ENCODE measurements at places on chromosomes 11 and 22.
A peak's percentile ranks its signal among the peaks of the same experiment; 100 is the strongest.

- peak; percentile 23 for DNase-seq
Measured at GRCh38 chr22:44024288-44024921, at the start of gene PARVB. PARVB (plus strand) TSS chr22:44024302; CDS start chr22:44024340, 38 bp downstream.

DNA sequence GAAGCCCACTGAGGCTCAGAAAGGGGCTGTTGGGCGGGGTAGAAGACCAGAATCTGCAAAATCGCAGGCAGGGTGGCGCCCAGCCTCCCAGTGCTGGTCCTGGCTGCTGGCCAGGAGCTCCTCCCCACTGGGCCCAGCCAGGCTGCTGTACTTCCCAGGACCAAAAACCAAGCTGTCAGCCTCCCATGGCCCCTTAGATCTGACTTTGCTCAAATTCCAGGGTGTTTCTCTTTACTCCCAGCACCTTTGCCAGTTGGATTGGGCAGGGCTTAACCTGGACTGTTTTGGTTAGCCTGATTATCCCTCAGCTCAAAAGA is 44.2 kb upstream of the WEE1 start:
- no peak for DNase-seq

DNA sequence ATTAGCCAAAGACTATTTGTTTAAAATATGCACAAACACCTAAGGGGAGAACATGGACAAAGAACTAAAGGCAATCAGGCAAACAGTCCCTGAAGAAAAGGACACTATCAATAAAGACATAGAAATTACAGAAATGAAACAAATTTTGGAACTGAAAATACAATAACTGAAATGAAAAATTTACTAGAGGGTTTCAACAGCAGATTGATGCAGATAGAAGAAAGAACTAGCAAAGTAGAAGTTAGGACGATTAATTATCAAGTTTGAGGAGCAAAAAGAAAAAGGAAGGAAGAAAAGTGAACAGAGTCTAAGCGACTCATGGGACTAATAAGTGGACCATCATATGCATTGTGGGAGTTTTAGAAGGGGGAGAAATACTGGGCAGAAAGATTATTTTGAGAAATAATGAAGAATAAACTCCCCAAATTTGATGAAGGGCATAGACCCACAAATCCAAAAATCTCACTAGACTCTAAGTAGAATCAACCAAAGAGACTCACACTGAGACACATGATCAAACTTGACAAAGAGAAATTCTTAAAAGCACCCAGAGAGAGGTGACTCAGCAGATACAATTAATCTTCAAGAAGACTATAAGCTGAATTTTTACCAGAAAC is 62.9 kb downstream of the JAM3 start:
- DNase-seq, result no peak

DNA sequence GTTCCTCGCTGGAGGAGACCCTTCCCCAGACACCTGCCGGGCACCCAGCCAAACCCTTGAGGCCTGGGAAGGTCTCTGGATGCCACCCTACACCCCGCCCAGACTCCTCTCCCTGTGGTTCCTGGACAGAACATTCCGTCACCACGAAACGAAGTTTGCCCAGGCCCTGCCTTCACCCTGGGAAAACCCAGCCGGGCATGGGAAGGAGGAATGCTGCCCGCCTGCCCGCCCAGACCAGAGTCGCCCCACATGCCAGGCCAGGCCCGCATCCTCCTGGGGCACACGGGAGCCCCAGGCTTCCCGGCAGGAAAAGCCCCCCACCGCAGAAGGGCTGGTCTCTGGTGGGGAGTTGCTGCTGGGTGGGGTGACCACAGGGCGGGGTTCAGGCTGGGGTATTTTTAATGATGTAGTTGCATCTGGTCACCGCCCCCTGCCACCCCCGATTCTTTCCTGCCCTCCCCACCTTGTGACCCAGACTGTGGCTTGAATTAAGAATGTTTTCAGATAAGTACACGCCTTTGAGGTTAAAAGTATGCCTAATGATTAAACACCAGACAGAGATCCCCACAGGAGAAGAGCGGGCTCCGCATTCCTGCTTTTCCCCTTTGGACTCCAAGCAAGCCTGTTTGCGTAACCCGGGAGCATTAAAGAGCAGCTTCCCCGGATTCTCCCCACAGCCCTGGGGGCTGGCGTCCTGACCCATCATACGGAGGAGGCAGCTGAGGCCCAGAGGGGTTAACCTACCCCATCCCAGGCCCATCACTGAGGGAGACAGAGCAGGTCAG is 44.6 kb upstream of the PPARA start:
- no peak for DNase-seq

GRCh38 chr11:6431861-6432260 is 8.9 kb downstream of the HPX start:
- no peak for DNase-seq

DNA sequence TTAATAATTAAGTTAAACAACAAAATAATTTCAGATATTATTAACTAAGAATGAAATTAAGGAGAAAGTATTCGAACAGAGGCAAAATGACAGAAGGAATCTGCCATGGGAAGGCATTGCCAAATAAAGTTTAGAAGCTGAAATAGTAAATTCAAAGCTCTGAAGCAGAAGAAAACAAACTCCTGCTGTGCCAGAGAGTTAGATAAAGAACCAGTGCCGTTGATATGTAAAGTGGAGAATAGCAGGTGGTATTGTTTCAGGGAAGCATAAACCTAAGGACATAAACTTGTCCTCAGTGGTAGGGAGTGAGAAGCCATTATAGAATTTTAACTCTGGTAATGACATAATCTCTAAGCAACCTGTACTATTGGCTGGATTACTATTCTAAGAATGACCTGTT is 2.7 kb upstream of the HBG2 start:
- DNase-seq, result no peak

- no peak for DNase-seq
Measured at GRCh38 chr11:132052904-132053303, 682.5 kb downstream of the NTM start.

- no peak for DNase-seq
Measured at GRCh38 chr11:12239396-12239795, 129.0 kb downstream of the MICAL2 start.

DNA sequence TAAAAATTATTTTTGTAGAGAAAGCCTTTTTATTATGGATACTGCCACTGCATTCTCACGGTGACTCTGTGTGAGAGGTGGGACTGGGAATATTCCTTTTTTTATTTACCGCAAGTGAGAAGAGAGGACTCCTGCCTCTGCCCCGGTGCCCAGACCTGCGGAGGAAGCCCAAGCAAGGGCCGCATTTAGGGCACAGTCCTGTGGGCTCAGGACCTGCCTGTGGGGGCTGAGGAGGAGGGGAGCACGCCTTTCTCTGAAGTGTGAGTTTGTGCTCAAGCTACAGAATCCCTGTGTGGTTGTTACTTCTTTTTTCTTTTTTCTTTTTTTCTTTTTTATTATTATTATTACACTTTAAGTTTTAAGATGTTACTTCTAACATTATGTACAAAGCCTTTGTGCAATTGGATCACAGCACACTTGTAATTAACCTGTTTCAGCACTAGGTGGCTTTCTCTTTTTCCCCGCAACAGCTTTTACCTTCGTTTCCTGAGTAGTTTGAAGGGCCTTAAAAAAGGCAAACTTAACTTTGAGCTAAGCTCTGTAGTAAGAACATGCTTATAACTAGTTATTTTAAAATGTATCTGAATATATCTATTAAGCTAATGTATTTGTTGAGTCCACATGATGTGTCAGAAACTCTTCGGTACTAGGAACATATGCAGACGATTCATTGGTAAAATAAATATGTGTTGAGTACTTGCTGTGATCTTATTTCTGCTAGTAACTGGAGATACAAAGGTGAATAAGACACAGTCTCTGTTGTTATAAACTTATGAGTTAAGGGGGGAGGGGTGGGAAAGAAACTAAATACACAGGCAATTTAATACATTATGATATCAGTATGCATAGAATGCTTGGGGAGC is 18.3 kb downstream of the AMOTL1 start:
- DNase-seq, result no peak

GRCh38 chr22:36628571-36629065 is 74.9 kb downstream of the CACNG2 start:
- DNase-seq, result no peak

DNA sequence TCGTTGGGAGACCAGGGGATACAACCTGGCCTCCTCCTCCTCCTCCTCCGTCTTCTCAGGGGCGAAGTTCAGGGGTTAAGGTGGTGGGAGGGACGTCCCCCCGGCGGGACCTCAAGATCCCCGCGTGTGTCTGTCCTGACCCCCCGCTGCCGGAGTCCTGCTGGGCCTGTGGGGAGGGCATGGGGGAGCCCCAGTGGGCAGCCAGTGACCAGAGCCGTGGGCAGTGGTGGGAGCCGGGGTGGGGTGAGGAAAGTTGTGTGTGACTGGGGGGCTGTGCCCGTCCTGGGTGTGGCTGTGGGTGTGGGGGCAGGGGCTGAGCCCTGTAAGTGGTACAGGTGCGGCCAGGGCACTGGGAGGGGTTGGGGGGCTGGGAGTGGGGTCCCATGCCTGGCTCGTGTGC is 10.1 kb downstream of the TSPAN4 start:
- no peak for DNase-seq

DNA sequence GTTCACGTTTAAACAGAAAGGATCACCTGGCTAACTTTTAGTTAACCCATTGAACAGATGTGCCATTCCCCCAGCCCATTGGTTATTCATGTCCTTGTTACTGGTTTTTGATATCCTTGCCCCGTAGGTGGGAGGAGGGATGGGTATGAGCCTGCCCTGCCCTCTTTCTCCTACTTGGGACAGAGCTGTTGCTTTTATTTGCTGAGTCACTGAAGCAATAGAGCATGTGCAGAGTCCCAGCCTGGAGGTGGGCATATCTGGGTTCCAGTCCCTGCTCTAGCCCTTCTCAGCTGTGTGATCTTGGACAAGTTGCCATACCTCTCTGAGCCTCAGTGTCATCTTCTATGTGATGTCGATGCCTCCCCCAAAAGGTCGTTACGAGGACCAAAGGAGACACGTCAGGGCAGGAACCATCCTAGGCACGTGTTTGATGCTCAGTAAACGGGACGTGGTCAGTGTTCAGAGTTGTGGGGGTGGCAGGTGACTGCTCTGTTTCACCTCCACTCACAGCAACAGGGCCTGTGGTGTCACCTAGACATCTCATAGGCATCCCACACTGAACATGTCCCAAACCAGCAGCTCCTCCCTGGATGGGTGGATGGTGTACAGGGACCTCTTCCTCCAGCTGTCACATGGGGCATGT is 61.0 kb downstream of the BMAL1 start:
- peak; percentile 20 for DNase-seq

- DNase-seq, result no peak
Measured at GRCh38 chr11:19714387-19715363, 2.0 kb downstream of the NAV2 start.

DNA sequence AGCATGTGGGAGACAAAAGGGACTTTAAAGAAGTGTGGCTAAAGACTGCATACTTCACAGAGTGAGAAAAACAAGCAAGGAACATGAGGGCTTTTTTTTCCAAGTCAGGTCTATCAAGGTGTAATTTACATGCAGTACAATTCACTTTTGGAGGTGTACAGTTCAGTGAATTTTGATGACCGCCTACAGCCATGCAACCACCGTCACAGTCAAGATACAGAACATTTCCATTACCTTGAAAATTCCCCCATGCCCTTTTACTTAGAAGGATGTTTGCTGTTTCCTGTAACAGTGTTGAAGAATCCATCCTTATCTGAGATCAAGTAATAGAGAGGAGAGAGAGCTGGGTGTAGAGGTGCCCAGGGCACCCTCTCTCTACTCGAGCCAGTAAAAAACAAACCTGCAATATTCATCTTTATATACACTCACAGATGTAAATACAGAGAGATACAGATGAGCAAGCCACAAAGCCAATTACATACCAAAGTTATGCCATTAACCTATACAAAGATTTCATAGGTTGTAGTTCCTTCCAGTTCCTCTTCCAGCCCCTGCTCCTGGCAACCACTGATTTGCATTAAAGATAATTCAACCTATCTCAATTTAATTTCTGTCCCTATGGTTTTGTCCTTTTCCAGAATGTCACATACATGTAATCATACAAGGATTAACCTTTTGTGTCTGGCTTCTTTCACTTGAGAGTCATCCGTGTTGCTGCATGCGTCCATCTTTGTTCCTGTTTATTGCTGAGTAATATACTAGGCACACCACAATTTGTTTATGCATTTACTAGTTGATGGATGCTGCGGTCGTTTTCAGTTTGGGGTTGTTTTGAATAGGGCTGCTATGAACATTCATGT is 35.0 kb upstream of the RASD2 start:
- no peak for DNase-seq

DNA sequence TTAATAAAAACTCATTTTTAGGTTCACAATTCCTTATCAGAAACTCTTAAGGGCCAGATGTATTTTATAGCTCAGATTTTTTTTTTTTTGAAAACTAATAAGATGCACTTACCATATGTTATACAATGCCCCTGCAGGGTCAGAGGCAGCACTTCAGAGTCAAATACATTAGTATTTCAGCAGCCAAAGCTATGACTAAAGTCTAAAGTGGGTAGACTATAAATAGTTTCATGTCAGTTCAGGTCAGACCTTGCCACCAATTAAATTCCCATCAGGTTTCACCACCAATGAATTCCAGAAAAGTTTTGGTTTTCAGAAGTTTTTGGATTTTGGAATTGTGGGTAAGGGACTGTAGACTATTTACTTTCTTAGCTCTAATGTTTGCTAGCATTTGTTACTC is 75.9 kb downstream of the FAM83F start:
- no peak for DNase-seq

DNA sequence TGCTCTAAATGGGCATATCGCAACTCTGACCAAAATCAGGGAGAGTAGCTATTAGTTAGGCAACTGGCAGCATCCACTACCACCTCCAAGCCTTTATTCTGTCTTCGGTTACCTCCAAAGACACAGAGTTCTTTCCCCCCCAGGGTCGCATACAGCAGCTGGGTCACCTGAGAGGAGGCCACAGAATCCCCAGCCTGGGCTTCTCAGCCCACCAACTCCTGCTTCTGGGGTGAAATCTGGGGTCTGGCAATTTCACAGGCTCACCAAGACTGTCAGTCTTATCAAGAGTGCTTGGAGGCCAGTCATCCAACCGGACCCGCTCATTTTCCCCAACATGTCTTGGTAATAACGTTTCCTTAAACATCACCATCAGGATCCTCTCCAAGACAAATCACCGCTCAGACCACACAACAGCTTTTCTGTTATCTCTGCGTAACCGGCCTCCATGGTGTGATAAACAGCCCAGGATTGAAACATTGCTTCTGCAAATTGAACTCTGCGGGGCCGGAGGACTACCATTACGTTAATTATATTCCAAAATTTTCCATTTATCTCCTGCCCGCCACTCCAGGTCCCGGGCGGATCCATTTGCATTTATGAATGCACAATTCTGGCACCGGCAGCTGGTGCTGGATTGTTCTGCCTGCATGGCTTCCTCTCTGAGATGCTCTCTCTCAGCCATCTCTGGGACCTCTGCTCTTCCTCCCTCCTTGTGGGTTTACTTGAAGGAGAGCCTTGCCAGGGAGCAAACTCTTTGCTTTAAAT is 35.6 kb downstream of the RTL6 start:
- no peak for DNase-seq

DNA sequence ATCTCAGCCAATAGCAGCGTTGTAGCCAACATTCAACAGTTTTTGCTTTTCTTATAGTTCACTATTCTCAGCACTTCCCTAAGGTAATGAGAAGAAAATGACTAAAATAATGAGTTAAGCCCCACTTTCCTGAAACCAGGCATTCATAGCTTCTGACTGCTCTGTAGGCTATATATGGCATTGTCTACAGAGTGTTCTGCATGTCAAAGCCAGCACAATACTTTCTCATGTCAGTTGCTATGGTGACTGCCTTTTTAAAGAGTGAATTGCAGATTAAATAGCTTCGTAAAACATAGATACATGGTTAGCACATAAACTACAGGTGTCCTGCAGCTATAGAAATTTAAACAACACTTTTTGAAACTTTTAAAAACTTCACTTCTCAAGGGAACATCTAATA is 1256.1 kb upstream of the CNTN5 start:
- no peak for DNase-seq

Data from T-helper 2 cell treated with Interferon-gamma antibody and Interleukin-4, amounts not matched to agents 5 μg/mL and 100 μg/mL, for 36 hours (primary cell).